NCI-H1417 (cell line): ENCODE measurements at places on chromosomes 6 and 20.
A peak's percentile ranks its signal among the peaks of the same experiment; 100 is the strongest.

GRCh38 chr6:31879901-31880300 lies 1.1 kb upstream of the SLC44A4 start:
- no peak for DNase-seq

GRCh38 chr6:17633465-17634188 lies 33.5 kb downstream of the FAM8A1 start:
- DNase-seq: no peak

DNA sequence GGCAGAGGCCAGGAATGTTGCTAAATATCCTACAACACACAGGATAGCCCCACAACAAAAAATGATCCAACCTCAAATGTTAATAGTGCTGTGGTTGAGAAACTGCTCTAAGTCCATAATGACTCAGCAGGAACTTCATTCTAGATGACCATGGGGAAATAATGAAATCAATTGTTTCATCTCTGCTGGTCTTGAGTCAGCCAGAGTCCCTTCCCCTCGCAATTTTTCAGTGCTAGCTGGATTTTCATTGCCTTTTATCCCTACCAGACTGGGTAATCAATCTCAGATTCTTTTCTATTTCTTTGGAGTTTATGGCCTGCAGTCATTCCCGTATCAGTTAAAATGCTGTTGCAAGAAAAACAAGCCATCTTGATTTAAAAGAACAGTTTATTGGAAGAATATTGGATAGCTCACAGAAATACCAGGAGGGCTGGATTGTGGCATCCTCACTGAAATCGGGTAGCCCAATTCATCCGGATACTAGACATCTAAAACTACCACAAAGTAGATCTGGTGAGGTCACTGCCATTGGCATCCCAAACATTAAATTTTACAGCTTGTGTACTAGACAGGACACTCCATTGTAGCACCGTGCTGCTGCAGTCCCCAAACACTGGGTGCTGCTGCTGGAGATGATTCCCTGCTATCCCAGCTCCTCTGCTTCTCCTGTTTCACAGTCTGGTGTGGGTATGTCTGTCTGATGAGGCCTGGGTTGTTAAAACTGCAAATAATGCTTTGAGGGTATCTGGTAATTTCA lies 30.3 kb upstream of the POPDC3 start:
- no peak for DNase-seq

DNA sequence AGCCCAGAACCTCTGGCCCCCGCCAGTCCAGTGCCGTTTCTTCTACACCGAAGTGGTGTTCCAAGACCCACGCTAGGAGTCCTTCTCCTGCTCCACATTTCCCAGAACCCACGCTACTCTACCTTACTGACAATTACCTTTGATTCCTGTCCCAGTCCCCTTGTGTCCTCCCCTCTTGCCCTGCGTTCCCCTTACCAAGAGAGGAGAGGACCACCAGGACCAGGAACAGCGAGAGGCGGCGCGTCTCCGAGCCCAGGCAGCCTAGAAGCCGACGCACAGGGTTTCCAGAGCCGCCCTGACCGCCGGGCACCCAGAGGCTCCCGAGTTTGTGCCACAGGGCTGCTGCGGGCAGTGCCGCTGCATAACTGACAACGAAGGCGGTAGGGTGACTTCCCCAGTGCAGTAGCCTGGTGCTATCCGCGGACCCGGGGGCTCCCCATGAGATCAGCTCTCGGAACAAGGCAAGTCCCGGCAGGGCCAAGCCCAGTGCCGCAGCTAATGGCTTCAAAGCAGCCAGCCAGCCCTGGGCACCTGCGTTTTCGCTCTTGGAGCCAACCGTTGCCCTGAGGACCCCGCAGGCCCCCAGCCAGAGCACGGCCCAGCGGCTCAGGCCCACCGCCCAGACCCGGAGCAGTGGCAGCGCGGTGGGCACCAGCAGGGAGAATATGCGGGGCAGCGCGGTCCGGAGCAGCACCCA lies 512 bp downstream of the TAP1 start:
- DNase-seq: peak; percentile 58

GRCh38 chr6:25922301-25922700 lies 8.2 kb downstream of the SLC17A2 start:
- no peak for DNase-seq
